ENCODE measurements at places on chromosomes 5 and 9.
A peak's percentile ranks its signal among the peaks of the same experiment; 100 is the strongest.

DNA sequence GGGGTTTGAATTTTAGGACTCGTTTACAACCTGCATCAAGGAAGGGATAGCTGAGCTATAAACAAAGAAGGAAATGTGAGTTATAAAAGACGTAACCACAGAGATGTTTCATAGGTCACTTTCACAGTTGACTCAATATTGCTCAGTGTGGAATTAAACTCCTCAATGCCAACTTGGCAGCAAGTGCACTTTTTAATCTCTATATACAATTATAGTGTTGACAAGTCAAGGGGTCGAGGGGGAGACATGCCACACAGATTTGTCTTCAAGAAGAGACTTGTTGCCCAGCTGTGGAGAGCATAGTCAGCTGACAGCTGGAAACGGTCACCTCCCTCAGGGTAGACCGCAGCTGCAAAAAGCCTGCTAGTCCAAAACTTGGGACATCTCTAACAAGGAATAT lies 163.4 kb upstream of the DMAC1 start:
- peak; percentile 14 for DNase-seq

DNA sequence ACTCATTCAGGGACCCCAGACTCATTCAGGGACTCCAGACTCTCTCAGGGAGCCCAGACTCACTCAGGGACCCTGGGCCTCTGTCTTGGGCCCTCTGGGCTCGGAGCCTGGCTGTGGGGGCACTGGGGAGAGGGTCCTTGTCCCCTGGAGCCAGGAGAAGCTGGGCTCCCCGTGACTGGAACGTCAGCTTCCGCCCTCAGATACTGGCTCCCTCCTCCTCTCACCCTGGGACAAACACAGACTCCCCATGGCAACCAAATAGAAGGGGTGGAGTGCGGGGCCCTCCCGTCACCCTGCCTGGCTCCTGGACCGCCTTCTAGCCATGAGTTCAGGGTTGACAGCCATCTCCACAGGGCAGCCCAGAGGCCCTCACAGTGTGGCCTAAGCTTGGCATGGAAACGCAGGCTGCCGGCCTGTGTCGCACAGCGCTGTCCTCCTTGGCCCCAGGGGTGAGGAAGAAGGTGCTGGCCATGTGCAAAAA lies 27.6 kb downstream of the ZDHHC11B start:
- no peak for DNase-seq

DNA sequence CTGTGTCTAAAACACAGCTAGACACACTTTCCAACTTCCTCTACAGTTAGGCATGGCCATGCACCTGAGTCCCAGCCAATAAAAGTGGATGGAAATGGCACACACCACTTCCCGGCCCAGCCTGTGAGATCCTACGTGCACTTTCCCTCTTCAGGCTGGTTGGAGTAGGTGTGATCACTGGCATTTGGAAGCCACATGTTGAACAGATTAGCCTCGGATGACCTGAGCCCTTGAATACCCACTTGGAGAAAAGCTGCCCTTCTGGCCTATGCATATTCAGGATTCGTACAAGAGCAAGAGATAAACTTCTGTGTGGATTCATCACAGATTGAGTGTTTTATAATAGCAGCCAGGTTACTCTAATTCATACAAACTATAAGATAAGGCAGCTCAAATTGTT lies 359.0 kb upstream of the SLC30A5 start:
- DNase-seq, result no peak

DNA sequence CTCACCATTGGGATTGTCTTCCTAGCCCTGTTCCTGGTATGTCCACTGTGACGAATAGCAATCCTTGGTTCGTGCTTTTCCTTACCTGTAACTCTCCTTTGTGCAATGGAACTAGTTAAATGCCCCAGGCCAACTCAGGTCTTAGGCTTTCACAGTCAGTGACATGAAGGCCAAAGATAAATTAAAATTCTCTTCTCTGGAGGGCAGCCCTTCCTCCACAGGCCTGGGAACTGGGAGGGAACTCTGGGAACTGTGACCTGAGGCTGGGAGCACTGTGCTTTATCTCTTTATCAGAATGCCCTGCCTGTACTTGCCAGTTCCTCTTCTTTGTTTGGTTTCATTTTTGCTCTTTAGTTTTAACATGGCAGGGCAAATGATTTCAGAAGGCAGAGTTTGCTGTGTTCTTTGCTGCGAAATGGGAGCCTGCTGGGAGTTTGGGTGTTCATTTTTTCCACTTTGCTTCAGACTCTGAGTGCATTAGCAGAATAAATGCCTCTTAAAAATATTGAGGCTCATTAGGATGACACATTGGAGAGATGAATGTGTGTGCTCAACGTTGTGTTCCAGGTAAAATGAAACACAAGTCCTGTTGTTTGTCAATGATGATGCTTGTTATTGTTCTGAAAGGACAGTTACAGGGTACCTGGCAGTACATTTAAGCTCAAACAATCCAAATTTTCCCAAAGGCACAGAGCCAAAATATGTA lies 118.1 kb downstream of the NUDT12 start:
- no peak for DNase-seq

DNA sequence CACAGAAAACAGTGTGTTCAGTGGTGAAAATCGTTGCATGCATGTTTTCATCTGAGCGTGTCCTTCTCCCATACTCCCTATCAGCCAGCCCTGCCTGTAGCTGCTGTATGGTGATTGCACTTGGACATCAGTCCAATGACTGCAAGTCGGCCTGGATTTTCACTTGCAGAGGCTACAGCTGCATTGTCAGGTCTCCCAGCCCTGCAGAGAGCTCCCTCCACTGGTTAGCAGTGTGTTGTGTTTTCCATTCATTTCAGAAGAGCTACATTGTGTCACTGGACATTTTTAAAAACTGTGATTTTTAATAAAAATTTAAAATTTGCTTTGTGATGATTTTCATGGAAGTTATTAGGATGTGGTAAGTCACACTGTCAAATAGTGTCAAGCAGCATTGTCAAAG lies 96.6 kb downstream of the SYK start:
- peak; percentile 17 for DNase-seq

DNA sequence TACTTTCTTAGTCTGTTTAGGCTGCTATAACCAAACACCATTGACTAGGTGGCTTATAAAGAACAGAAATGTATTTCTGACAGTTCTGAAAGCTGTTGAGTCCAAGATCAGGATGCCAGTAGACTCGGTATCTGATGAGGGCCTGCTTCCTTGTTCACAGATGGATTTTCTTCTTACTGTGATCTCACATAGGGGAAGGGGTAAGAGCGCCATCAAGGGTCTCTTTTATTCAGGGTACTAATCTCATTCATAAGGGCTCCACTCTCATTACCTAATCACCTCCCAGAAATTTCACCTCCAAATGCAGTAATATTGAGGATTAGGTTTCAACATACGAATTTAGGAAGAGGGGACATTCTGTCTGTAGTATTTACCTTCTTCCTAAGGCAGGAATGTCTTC lies 384.0 kb upstream of the DMAC1 start:
- DNase-seq, result no peak

DNA sequence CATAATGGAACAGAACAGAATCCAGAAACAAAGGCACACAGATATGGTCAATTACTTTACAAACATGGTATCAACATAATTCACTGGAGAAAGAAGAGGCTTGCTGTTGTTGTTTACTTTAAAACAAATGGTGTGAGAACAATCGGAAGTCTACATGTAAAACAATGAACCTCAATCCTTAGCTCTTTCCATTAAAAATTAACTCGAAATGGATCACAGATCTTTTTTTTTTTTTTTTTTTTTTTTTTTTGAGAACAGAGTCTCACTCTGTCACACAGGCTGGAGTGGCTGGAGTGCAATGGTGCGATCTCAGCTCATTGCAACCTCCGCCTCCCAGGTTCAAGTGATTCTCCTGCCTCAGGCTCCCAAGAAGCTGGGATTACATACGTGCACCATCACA lies 9.8 kb downstream of the SEMA4D start:
- no peak for DNase-seq

- DNase-seq, result no peak
These were observed 4.6 kb downstream of the SMARCA2 start for GRCh38 chr9:2019723-2020122.

- no peak for DNase-seq
These were observed 60.2 kb downstream of the FBXW11 start for GRCh38 chr5:171946000-171946781.

DNA sequence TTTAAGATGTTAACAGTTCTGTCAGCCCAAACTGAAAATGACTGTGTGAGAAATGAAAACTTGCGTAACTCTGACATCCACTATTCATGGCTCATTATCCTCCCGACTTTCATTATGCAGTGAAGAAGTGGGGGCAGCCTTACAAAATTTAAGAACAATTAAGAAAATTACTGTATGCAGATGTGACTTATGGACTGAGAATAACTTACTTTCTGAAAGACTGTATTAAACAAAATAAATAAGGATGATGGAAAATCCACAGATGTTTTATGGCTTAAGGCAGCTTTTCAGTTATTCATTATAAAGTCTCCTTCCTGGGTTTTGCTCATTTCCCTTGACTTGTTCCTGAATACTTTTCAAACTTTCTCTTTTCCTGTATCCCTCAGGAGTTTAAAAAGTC lies 55.2 kb downstream of the GRIN3A start:
- no peak for DNase-seq

GRCh38 chr5:96978812-96979449 lies 43.1 kb downstream of the LNPEP start:
- DNase-seq, result peak; percentile 31

- no peak for DNase-seq
These were observed 16.2 kb upstream of the IL3 start for GRCh38 chr5:132044207-132044606.

GRCh38 chr5:146081556-146081955 lies 23.8 kb downstream of the PLAC8L1 start:
- DNase-seq, result no peak

GRCh38 chr5:67050125-67050524 lies 146.5 kb downstream of the CD180 start:
- DNase-seq, result no peak

GRCh38 chr5:9479361-9479760 lies 66.5 kb downstream of the SEMA5A start:
- peak; percentile 64 for DNase-seq

- DNase-seq, result no peak
These were observed 45.2 kb upstream of the SEMA4D start for GRCh38 chr9:89543111-89543510.

- no peak for DNase-seq
These were observed 39.7 kb upstream of the TNFAIP8 start for GRCh38 chr5:119316086-119316485.

- DNase-seq, result no peak
These were observed 14.4 kb downstream of the GDNF start for GRCh38 chr5:37825334-37825915.

- no peak for DNase-seq
These were observed 18.9 kb downstream of the FAM78A start for GRCh38 chr9:131257266-131258025.

DNA sequence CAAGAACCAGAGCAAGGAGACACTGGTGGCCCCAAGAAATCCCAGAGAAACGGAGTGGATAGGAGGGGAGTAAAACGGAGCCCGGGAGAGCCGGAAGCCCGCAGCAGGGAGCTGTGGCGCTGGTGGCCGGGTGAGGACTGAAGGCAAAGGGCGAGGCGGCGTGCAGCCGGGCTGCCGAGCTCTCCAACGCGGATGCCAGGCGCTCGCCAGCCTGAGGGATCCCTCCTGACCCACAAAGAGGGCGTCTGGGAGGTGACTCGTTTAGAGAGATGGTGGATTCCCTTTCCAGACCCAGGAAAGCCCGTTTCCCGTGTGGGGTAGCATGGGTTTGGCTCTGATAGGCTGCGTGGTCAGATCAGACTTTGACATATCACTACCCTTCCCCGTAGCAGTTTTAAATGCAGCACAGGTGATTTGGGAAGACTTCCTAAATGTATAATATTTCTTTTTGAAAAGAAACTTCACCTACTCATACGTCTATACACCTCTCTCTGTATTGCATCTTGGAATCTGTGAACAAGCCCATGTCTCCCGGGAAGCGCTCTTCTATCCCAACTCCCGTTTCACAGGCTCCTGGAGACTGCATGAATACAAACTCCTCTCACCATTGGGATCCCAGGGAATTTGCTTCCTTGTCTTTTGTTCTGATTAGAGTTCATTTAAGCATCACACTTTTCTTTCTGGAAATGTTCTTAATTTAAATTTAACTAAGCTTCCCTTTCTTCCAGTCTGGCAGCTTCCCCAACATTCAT lies 158.1 kb downstream of the C9orf152 start:
- no peak for DNase-seq

DNA sequence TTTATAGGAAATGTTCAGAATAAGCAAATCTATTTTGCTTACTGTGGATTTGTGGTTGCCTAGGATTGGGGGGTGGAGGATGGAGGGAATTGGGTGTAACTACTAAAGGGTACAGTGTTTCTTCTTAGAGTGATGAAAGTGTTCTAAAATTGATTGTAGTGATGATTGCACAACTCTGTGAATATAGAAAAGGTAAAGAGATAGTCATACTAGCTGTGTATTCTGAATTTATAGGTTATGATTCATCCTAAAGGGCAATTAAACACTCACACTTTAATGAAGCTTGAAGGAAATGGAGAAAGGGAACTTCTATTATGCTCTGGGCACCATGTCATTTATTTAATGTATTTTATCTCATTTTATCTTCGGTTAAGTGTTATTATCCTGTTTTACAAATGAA lies 9.9 kb downstream of the TXNDC8 start:
- no peak for DNase-seq

DNA sequence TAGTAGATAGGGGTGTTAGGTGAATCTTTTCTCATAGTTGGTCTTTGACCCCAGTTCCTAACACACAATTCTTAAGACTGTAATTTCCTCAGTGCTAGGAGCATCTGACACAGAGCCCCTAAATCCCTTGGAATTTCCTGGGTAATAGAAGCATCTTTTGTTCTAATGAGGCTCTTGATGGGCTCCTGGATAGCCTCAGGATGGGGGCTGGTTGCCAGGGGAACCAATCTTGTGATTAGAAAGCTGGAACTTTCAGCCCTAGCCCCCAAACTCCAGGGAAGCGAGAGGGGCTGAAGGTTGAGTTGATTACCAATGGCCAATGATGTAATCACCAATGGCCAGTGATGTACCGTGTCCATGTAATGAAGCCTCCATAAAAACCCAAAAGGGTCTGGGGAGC lies 44.5 kb downstream of the CCDC125 start:
- no peak for DNase-seq

- no peak for DNase-seq
These were observed 11.1 kb upstream of the GARNL3 start for GRCh38 chr9:127253446-127253845.

DNA sequence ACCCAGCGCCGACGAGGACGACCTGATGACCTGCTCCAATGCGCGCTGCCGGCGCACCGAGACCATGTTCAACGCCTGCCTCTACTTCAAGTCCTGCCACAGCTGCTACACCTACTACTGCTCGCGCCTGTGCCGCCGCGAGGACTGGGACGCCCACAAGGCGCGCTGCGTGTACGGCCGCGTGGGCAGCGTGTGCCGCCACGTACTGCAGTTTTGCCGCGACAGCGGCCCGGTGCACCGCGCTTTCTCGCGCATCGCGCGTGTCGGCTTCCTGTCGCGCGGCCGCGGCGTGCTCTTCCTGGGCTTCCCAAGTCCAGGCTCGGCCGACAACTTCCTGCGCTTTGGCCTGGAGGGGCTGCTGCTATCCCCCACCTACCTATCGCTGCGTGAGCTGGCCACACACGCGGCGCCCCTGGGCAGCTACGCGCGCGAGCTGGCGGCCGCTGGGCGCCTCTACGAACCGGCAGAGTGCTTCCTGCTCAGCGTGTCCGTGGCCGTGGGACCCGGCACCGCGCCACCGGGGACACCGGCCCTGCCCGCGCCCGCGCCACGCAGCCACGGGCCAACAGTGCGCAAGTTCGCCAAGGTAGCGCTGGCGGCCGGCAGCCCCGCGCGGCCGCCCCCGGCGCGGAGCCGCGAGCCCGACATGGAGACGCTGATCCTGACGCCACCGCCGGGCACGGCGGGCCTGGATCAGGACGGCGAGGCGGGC lies 2.7 kb upstream of the PHPT1 start:
- no peak for DNase-seq

GRCh38 chr9:129071526-129072126 lies 9.3 kb upstream of the DOLPP1 start:
- DNase-seq, result no peak

GRCh38 chr9:133378408-133378962 lies 2.3 kb downstream of the STKLD1 start:
- no peak for DNase-seq
